ENCODE measurements at places on chromosomes 5 and 9. TPM values are rescaled to one million over a fixed set of nuclear protein-coding genes. Genes with fewer than 3 reads are reported as not detected.

- no peak for DNase-seq
Observed at GRCh38 chr5:19917588-19918122, 70.3 kb downstream of the CDH18 start.

Gene SLC34A3
- 0.21 TPM for polyA plus RNA-seq

GRCh38 chr9:94817291-94818177 is 91.0 kb downstream of the AOPEP start:
- DNase-seq, result no peak

DNA sequence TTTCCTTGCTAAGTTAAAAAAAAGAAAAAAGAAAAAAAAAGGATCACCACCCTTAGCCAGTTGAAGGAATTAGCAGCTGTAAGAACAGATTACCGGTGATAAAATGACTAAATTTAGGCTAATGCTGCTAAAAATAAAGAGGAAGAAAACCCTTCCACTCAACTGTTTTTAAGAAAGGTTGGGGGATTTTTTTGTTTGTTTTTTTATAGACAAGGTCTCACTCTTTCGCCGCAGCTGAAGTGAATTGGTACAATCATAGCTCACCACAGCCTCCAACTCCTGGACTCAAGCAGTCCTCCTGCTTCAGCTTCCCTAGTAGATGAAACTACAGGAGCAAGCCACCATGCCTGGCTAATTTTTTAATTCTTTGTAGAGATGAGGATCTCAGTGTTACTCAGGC is 101.7 kb downstream of the SNCAIP start:
- DNase-seq, result no peak
